ENCODE measurements at places on chromosomes 4 and X. TPM values are rescaled to one million over a fixed set of nuclear protein-coding genes. Genes with fewer than 3 reads are reported as not detected.
A peak's percentile ranks its signal among the peaks of the same experiment; 100 is the strongest.

DNA sequence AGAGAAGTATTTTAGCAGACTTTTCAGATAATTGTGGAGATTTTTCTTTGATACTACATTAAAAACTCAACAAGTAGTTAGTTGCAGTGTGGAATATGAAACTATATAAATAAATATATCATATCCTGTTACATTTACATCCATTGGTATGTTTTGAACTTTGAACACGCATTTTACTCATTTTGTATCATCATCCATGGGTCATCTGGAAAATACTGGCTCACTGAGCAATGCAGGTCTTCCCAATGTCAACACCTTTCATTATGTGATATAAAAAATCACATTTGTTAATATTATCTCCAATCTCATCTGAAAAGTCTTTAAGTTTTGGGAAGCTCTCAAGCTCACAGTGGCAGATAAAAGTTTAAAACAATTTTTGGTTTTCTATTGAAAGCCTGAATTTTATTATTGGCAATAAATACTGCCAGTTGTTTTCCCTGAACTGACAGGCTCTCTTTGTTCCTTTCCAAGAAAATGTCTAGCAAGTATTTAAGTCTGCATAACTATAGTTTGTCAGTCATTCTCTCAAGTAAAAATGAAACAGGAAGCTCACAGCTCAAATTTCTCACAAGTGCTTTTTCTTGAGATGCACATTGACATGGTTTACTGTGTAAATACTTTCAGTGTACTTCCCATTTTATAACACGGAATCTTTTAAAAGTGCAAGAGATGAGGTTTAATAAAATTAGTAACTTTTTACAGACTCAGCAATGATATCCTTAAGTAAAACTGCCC, 183.5 kb upstream of the GPC4 start:
- DNase-seq = peak; percentile 43

GRCh38 chr4:5993876-5994811, 24.1 kb downstream of the C4orf50 start:
- no peak for DNase-seq

GRCh38 chr4:182711211-182711610, 206.0 kb downstream of the DCTD start:
- DNase-seq = peak; percentile 26

SSX2B gene
- not detected for polyA plus RNA-seq

GRCh38 chrX:5648941-5649568, 579.6 kb downstream of the NLGN4X start:
- DNase-seq = no peak

GLOD5 gene
- not detected for polyA plus RNA-seq

DNA sequence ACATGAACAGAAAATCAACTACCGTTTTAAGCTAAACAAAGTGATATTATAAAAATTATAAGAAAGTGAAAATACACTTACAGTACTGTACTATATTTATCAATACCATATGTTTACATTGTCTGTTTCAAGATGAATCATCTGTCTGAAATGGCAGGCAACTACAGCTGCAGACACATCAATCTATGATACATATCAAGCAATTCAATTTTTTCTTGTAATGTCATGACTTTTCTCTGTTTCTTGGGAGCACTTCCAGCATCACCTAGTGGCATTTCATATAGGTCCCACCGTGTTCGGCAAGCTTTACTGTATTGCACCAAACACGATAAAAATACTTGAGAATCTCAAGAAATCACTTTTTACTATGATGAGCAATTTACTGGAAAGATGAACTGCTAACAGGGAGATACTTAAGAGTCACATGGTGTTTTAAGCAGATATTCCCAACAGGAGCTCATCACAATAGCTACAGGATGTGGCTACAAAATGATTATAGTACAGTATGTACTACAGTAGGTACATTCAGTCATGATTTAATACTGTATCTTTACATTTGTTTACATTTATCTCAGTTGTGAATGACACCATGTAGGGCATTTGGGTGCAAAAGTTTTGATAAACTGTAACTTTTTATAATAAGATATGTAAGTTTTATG, 207.4 kb downstream of the ADAM29 start:
- peak; percentile 7 for DNase-seq

GRCh38 chrX:103783971-103784370, 7.3 kb downstream of the PLP1 start:
- DNase-seq = peak; percentile 92

CCSER1 gene
- polyA plus RNA-seq = 1.2 TPM

REPS2 gene
- 8.2 TPM for polyA plus RNA-seq

DNA sequence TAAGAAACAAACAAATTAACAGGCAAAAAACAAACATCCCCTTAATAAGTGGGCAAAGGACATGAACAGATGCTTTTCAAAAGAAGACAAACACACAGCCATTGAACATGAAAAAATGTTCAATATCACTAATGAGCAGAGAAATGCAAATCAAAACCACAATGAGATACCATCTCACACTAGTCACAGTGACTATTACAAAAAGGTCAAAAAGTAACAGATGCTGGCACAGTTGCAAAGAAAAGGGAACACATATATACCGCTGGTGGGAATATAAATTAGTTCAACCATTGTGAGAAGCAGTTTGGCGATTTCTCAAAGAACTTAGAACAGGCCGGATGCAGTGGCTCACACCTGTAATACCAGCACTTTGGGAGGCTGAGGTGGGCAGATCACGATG, 146.1 kb upstream of the NEIL3 start:
- DNase-seq = no peak

SULT1E1 gene
- polyA plus RNA-seq = 35.3 TPM

WDR1 gene
- 161 TPM for polyA plus RNA-seq

SOD3 gene
- polyA plus RNA-seq = 20.5 TPM

DNA sequence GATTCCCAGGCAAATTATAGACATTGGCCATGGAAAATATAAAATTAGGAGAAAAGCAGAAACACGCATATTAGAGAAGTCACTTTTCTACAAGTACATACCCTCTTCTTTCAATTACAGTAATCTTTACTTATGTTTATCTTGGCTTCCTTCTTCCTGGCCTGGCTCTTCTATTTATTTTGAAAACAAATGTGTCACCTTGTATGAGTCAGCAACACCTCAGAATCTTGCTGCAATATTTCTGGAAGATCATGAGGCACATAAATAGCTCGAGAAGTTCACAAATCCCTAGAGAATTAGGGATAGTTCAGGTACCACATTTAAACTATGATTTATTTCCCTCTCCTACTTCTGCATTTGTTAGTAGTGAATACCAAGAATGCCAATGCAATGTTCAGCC, 124.6 kb downstream of the ANOS1 start:
- DNase-seq = peak; percentile 11

NLRP2B gene
- polyA plus RNA-seq = not detected

XAGE1A gene
- polyA plus RNA-seq = 0.81 TPM

GRCh38 chr4:2485956-2486355, 17.1 kb downstream of the RNF4 start:
- no peak for DNase-seq

SPANXB1 gene
- polyA plus RNA-seq = not detected

DNA sequence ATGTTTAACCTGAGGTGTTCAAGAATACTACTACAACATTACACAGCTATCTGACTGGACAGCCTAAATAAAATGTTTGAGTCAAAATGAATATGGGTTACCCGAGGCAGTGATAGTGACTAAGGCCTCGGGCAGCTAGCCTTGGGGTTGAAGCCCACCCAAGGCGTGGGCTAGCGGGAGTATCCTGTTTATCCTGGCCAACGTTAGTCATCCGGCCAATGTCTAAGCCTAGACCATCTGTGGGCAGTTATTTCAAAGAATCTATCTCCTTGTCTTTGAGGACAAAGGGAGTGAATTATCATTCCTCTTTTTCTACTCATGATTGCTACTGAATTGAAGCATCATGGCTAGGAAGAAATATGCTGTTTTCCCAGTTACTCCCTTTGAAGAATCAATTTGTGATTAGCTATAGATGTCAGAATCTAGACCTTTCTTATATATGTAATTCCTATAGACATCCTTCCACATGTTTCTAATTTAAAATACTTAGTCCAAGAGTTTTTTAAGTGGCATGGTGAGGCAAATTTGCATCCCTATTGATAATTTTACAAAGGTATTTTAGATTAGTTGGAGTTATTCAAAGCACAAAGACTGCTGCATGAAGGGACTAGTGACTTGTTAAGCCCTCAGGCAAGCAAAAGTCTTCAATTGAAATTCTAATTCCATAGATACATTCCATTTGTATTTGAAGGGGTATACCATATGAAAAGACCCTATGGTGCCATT, 6.0 kb upstream of the PDGFC start:
- no peak for DNase-seq

DNA sequence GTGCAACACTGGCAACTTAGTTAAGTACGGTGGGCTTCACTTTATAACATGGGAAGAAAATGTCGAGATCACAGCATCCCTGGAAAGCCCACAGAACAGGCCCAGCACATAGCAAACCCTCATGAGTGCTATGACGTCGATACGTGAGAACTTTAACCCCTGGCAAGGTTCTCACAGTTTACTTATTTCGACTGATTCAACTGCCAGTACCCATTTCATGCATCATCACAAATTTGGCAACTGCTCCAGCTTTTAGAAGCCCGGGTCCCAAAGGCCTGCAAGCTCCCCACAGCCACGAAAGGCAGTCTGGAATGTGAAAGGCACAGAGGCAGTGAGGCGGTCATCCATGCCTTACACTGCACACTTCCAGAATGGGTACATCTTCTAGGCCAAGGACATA, 41.2 kb downstream of the RELL1 start:
- DNase-seq = peak; percentile 58

- DNase-seq = no peak
Measured at GRCh38 chr4:10971800-10972401, 287.3 kb upstream of the CLNK start.

FAM53A gene
- polyA plus RNA-seq = 2.4 TPM

PRRG1 gene
- 13.9 TPM for polyA plus RNA-seq

GRCh38 chr4:1978741-1979476, 29.9 kb downstream of the NELFA start:
- no peak for DNase-seq

GAGE1 gene
- polyA plus RNA-seq = not detected

- no peak for DNase-seq
Measured at GRCh38 chr4:3075652-3075981, 1.1 kb downstream of the HTT start.

DNA sequence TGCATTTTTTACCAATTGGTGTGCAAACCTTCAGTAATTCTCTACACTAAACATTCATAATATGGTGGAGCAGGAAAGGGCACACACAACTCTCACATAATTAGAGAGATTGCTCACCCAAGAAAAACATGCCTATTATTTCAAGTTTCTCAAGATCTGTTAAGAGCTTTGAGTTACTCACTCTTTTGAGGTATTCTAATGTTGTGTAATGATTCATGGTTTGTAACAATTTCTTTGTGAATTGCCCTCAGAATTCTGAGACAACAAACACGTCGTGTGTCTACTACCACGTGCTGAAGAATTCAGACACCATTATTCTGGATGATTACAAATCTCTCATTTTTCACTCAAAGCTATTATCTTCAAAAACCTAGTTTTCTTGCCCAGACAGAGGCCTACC, 82.8 kb downstream of the PDGFC start:
- DNase-seq = no peak

- DNase-seq = peak; percentile 55
Measured at GRCh38 chr4:123233136-123233768, 163.3 kb upstream of the SPRY1 start.

- DNase-seq = peak; percentile 9
Measured at GRCh38 chr4:176156656-176157055, 38.7 kb downstream of the SPATA4 start.

Data from muscle of leg (tissue), 16 donors.